ENCODE measurements at places on chromosomes 11 and 22.
A peak's percentile ranks its signal among the peaks of the same experiment; 100 is the strongest.

DNA sequence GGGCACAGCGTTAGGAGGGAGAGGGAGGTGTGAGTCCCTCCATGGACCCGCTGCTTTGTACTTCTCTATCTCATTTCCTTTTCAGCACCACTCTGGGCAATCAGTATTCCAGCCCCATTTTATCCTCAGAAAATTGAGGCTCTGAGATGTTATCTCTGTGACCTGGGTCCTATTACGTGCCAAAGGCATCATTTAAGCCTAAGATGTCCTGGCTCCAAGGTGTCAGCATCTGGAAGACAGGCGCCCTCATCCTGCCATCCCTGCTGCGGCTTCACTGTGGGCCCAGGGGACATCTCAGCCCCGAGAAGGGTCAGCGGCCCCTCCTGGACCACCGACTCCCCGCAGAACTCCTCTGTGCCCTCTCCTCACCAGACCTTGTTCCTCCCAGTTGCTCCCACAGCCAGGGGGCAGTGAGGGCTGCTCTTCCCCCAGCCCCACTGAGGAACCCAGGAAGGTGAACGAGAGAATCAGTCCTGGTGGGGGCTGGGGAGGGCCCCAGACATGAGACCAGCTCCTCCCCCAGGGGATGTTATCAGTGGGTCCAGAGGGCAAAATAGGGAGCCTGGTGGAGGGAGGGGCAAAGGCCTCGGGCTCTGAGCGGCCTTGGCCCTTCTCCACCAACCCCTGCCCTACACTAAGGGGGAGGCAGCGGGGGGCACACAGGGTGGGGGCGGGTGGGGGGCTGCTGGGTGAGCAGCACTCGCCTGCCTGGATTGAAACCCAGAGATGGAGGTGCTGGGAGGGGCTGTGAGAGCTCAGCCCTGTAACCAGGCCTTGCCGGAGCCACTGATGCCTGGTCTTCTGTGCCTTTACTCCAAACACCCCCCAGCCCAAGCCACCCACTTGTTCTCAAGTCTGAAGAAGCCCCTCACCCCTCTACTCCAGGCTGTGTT, 829 bp upstream of the APOC3 start:
- no peak for DNase-seq

DNA sequence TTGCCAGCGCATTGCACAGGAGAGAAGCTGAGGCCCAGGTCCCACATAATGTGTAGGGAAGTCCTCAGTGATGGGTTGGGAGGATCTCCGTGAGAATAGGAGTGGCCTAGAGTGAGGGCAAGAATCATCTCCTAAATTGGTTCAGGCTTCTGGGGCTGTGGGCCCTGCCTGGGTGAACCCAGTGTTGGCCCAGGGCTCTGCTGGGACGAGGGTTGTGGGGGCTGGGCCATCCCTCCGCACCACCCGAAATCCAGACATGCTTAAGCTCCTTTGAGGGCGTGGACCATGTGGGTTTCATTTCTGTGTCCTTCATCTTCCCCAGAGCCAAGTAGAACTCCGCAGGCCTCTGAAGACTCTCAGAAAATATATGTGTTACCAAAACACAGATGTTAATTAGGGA, 3.7 kb downstream of the MICALL1 start:
- no peak for DNase-seq

- DNase-seq, result no peak
Observed at GRCh38 chr11:68798221-68798813, 43.4 kb downstream of the CPT1A start.

- peak; percentile 35 for DNase-seq
Observed at GRCh38 chr22:28594797-28595462, 84.7 kb downstream of the TTC28 start.

- DNase-seq, result no peak
Observed at GRCh38 chr11:47904048-47904447, 55.9 kb upstream of the NUP160 start.

DNA sequence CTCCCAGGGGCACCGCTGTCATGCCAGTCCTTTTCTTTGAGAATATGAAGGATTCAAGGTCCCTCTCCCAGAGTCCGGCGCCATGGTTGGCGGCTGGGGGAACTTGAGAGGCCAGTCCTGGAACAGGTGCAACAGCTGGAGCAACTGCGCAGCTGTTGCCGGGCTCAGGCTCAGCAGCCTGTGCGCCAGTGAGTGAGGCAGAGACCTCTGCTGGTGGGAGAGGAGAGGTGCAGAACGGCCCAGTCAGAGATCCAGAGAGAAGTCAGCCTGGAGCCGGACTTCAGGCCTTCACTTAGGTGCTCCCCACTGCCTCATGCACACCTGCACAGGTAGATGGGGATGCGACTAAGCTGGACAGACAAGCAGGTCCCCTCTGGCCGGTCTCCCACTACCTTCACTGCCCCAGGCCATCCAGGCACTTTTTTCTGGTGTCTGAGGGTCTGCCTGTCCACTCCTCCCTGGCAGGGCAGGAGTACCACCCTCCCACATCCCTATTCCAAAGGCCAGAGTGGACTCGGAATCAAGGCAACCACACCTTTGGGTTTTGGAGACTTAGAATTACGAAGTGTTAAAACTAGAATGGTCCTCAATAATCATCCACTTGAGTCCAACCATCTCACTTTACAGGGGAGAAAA, 4.6 kb downstream of the CHRDL2 start:
- DNase-seq, result peak; percentile 31

GRCh38 chr11:111978028-111978771, 41.1 kb downstream of the DIXDC1 start:
- DNase-seq, result peak; percentile 47

- no peak for DNase-seq
Observed at GRCh38 chr11:61445516-61445915, 15.6 kb downstream of the SDHAF2 start.
